RWPE2 (cell line): ENCODE measurements at places on chromosomes 3 and 15.

GRCh38 chr3:159907828-159908227 is 80.8 kb upstream of the IL12A start:
- no peak for DNase-seq

DNA sequence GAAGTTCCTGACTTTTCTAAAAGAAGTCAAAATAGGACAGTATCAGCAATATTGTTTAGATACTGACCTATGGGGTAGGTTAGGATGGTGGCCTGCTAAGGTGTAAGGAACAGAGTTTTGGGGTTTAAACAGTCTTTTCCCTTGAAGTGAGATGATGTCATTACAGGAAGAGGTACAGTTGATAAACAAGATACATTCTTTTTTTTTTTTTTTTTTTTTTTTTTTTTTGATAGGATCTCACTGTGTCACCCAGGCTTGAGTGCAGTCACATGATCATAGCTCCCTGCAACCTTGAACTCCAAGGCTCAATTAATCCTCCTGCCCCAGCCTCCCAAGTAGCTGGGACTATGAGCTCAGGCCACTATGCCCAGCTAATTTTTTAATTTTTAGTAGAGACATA is 33.3 kb downstream of the SLC25A36 start:
- DNase-seq = no peak

GRCh38 chr15:28942046-28942445 is 56.3 kb downstream of the APBA2 start:
- DNase-seq = no peak

- DNase-seq = no peak
Measured at GRCh38 chr15:80643431-80643951, 51.6 kb upstream of the ABHD17C start.

- DNase-seq = no peak
Measured at GRCh38 chr3:36193448-36193847, 186.9 kb upstream of the STAC start.

DNA sequence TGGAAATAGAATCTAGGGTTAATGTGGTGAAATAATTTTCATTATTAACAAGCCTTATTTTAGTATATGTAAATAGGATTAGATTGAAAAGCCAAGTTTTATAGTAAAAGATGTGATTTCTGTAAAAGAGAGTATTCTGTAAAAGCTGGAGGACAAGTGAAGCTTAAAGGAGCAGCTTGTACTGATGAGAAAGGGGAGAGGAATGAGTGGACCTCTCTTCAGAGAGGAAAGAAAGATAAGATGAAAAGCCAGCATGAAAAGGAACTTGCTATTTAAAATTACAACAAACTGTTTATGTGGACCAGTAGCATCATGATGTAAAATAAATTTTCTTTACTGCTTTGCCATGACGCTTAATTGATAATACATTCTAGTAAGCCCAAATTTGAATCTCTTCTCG is 18.5 kb downstream of the ALCAM start:
- no peak for DNase-seq

DNA sequence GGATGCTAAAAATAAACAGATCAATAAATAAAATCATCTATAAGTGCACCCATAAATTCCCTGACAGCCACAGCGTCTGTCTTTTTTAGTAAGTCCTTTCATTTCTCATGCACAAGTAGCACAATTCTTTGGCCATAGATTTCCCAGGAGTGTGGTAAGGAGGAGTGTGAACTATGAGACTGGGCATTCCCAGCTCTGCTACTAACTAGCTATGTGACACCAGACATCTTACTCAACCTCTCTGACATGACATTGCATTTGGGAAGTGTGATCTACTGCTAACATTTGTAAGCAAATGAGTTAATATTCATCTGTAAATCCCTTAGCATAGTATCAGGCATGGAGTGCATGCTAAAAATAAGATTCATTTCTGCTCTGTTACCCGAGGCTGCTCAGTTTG is 301.7 kb downstream of the NTRK3 start:
- DNase-seq = no peak

GRCh38 chr3:182989566-182989965 is 9.2 kb upstream of the DCUN1D1 start:
- DNase-seq = no peak

DNA sequence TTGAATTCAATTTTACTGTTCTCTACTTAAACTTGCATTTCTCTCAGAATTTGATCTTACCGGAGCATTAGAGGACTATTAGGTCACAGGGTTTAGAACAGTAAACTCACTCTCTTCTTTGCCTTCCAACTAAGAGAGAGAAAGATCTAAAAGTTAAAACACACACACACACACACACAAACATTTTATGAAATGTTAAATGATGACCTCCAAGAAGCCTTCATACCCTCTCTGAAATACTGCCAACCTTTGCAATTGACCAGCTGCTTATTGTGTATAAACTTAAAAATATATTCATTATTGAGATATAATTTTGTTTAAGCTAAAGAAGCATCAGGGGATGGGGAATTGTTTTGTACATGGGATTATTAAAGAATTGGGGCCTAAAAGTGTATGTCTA is 15.5 kb upstream of the NR2F2 start:
- DNase-seq = no peak

DNA sequence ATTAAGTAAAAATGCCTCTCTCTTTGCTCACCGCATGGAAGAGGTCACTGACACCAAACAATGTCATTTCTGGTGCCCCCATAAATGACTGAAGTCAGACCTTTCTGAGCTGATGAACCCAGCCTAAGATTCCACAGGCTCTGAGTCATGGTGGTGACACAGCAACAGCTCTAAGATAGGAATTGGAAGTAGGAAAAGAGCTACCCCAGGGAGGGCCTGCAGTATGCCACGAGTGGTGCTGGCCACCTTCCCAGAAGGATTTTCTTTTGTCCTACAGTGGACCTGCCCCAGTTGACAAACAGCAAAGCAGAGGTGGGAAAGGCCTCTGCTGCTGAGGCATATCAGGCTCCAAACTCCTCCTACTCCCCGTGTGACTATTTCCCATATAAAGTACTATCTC is 208.1 kb downstream of the MINAR1 start:
- peak; percentile 73 for DNase-seq

GRCh38 chr3:139199421-139200010 is 144.3 kb upstream of the MRPS22 start:
- no peak for DNase-seq
